Astrocyte of the cerebellum (primary cell): ENCODE measurements at places on chromosomes 1 and 21.

GRCh38 chr1:51926171-51926812, 47.8 kb upstream of the NRDC start:
- DNase-seq: no peak

DNA sequence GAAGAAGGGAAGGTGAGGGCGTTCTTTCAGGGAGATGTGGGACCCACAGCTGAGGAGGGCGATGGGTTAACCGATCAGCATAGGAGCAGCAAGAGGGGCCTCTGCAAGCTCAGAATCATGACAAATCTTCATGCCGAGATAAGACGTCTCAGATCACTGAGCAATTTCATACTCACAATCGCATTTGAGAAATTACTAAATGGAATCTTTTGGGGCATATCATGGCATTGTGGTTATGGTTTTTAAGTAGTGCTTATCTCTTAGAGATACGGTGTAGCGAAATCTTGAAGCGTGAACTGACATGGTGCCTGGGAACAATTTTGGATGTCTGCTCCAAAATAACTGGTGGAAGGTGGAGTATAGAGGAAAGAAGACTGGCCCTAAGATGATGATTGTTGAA, 6.2 kb downstream of the TNNT2 start:
- DNase-seq: no peak

GRCh38 chr1:147163019-147163418, 9.3 kb downstream of the PRKAB2 start:
- DNase-seq: no peak

DNA sequence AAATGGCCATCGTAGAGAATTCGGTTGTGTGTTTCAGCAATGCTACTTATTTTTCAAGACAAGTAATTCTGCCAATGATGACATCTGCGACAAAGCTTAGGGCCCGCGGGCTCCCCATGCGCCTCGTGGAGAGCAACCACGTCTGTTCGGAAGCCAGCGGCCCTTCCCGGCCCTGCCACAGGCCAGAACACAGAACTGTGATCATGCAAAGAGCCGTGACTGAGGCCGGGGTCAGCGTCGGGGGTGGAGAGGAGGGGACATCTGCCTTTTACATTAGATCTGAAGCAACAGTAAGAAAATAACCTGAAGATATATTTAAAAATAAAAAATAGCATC, 103.7 kb downstream of the PGBD5 start:
- DNase-seq: no peak

DNA sequence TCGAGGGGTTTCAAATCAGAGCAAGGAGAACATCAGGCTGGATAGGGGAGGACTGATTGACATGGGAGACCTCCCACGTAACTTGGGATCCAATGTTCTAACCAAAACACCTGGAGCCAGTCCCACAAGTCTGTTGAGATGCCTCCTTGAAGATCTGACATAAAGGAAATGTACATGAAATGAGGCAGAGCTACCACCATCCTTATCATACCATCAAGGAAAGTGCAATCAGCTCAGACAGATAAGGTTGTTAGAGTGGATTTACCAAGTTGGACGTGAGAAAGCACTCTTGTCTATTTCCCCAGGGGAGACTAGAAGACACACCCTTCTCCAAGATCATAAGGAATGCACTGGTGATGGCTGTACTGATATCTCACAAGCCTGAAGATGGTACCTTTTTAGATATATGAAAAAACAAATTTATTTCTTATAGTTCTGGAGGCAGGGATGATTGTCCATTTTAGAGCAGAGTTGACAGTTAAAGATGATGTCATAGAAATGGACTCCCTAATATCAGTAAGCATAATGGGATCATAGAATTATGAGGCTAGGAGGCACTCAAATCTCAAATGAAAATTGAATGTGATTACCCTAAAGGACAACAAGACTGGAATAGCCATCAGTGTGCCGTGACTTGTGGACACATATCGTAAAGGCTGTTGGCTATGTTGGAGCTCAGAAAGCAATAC, 129.1 kb upstream of the RAB4A start:
- DNase-seq: no peak

GRCh38 chr1:203673550-203674411, 47.1 kb downstream of the ATP2B4 start:
- peak; percentile 65 for DNase-seq

- no peak for DNase-seq
Observed at GRCh38 chr1:113536182-113536780, 146.0 kb downstream of the MAGI3 start.

DNA sequence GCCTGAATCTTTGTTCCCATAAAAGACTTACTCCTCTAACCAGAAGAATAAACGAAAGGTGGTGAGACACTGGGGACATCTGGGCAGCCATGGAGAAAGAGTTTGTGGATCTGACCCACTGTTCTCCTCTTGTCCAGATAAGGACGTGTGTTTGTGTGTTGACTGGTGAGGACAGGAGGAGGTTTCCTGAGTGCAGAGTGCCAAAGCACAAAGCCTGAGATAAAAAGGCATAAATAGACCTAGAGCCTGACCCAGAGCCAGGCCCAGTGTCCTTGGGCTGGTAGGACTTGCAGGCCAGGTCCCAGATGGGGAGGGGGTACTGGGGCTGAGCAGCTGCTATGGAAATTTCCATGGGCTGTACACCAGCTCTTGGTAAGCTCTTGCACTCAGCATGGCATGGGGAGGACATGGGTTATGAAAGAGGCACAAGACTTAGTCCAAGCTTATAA, 19.6 kb upstream of the COQ8A start:
- DNase-seq: no peak

DNA sequence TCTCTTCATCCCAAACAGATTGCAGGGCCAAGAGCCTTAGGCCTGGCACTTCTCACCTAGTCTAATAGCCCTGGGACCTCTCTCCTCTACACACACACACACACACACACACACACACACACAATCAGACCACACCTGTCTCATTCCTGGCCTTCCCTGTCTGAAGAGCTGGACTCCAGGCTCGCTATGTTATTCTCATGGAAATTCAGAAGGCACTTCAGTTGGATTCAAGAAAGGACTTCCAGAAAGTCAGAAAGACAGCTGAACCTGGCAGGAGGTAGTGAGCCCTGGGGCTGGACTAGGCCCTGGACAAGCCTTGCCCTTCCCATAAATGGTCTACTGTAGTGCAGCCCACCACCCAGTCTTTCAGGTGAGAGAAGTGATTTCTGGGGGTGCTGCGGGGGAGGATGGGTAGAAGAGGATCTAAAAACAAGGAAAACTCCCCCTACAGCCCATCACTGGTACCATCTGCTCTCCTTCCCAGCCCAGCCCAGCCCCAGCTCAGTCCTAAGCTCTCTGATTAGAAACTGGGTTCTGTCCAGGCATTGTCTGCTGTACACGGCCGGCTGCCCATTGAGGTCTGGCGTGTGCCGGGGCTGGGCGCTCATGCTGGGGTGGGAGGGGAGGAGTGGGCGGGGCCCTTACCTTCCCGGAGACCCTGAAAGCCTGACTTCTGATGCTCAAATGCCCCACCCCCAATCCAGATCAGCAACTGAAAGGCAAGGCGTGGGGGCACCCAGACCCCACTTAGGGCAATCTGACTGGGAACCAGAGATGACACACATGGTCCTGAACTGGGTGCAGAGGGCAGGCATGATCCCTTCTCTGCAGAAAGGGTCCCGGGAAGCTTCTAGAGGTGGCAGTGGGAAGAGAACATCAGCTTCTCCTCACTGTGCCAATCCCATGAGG, 2.5 kb downstream of the KIF21B start:
- DNase-seq: no peak

- no peak for DNase-seq
Observed at GRCh38 chr1:9883585-9884449, 26.3 kb downstream of the CTNNBIP1 start.

DNA sequence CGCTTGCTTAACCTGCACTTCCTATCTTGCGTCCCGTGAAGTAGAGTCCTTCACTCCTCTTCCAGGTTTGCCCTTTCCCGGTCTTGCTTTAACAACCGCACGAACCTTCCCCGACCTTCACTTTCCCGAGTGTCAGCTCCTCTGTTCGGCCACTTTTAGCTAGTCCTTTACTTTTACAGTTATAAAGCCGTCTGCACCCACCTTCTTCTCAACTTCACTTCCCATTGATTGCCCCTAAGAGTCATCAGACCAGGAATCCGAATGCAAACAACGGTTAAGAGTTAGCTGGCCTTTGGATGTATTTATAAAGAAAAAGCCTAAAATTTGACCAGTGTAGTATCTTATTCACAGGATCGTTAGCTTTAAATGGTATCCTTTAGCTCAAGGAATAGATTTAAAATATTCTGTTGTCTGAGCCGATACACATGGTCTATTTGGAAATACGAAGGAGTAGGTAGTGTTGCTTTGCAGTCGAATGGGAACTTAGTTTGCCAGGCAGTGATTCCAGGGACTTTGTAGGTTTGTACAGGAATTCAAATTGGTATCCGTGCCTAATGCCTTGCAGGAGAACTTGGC, 1.4 kb downstream of the PPP2R5A start:
- DNase-seq: no peak

- no peak for DNase-seq
Observed at GRCh38 chr1:233597489-233597901, 16.4 kb upstream of the KCNK1 start.

GRCh38 chr1:30145723-30146303, 577.6 kb downstream of the MATN1 start:
- no peak for DNase-seq

GRCh38 chr1:14648391-14648790, 49.9 kb downstream of the KAZN start:
- DNase-seq: no peak

DNA sequence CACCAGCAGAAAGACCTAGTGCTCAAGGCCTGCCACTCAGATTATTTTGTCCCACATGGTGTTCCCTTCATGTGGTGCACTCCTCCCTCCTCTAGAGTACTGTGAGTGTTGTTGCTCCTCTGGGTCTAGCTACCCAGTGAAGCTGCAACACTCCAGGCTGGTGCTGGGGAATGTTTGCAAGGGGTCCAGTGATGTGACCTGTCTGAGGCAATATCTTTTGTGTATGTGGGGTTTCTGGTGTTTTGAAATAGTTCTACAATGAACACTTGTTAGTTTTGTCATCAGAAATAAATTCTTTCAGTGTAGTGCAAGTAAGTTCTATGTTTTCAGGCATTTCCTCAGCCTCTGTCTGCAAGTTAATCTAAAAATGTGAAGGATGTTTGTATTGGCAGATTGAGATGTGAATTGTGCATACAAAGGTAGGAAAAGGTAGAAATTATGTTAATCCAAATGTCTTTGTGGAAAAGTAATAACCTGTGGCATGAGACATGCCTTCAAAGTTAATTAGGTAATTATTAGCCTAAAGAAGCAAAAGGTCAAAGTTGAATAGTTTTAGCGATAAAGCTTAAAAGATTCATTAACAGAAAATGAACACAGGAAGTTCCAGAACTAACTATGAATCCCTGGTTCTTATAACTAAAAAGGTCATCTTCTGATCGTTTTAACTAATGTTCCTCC, 616.8 kb downstream of the LTN1 start:
- peak; percentile 5 for DNase-seq

DNA sequence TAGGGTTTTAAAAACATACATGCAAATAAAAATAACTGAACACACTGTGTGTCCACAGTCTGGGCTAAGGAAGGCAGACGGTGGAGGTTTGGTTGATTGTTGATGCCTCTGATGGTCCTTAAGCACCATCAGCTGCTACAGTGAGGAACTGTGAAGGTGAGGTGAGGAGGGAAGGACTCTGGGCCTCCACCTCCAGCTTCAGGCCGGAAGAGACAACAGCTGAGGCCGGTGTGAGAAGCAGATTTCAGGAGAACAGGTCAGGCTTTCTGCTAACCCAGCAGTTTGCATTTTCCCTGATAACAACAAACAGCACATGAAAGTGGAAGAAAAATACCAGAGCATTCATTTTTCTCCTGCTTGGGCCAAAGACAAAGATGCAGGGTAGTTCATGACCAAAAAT, 189.9 kb upstream of the AJAP1 start:
- DNase-seq: no peak

DNA sequence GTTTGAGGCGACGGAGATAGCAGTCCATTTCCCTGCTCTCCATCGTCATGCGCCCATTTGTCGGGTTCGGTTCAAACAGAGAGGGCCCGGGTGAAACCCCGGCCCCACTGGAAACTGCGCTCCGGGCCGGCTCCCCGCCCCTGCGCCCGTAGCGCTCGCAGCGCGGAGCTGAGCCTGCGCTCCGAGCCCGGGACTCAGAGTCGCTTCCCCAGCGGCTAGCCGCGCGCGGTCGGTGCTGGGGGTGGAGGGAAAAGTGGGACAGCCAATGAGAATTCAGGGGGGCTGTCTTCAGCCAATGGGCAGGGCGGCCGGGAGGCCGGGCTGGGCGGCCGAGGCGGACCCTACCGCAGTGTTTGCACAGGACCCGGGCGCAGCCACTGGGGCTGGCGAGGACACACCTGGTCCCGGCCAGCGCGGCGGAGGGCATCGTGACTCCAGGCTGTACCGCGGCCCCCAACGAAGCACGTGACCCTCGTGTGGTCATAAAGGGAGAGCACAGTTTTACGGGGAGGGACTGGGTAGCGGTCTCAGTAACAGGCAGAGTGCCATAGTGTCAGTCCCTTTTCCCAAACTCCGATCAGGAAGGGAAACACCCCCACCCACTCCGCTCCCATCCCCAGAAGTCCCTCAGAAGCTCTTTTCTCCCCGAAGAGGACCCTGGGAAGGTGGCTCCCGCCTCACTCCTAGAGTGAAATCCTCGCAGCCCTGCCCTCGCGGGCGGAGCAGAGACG, at the start of gene INKA2:
INKA2 (minus strand) TSS at position 202 of the 731 bp plus-strand sequence; CDS start at position 49, 153 bp downstream.
- DNase-seq: peak; percentile 36

DNA sequence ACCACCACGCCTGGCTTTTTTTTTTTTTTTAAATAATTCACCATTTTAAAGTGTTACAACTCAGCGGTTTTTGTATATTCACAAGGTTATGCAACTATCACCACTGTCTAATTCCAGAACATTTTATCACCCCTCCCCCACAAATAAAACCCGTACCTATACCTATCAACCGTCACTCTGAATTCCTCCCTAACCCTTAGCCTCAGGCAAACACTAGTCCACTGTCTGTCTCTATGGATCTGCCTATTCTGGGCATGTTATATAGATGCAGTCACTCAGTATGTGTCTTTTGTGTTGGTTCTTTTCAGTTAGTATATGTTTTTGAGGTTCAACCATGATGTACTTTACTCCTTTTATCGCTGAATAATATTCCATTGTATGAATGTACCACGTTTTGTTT, 19.3 kb upstream of the GRHL3 start:
- no peak for DNase-seq

- peak; percentile 40 for DNase-seq
Observed at GRCh38 chr21:14403681-14404318, 20.9 kb upstream of the HSPA13 start.
